Mucosa of gallbladder (tissue), 1 donor: ENCODE measurements at places on chromosomes 16 and 17.

- DNase-seq, result peak; percentile 58
Observed at GRCh38 chr16:50372611-50373344, 4.0 kb upstream of the BRD7 start.

GRCh38 chr16:1916640-1916990, 1.6 kb downstream of the HS3ST6 start:
- DNase-seq, result no peak

DNA sequence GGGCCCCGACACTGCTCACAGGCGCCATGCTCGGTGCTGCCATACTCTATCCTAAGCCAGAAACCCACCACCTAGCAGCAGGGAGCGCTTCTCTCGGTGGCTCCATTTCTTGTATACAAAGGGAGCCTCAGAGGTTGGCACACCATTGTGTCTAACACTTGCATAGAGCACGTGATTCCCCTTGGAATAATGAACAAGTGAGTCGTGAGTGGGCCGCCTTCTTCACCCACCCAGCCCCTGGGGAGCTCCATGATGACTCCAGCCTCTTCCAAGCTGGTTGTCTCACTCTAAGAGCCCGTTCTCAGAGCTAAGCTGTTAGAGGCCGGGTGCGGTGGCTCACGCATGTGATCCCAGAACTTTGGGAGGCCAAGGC, 82.3 kb upstream of the ZNF469 start:
- no peak for DNase-seq

GRCh38 chr17:1607971-1608320, 20.7 kb downstream of the SLC43A2 start:
- DNase-seq, result no peak

- no peak for DNase-seq
Observed at GRCh38 chr17:6548578-6549330, 7.6 kb downstream of the PITPNM3 start.

- no peak for DNase-seq
Observed at GRCh38 chr17:66945147-66945835, 19.2 kb upstream of the CACNG4 start.

GRCh38 chr17:50134206-50135110, 4.5 kb upstream of the SAMD14 start:
- DNase-seq, result no peak

- DNase-seq, result no peak
Observed at GRCh38 chr16:81060576-81061306, 16.3 kb downstream of the C16orf46 start.

- peak; percentile 49 for DNase-seq
Observed at GRCh38 chr16:11535494-11535893, 51.2 kb downstream of the LITAF start.

DNA sequence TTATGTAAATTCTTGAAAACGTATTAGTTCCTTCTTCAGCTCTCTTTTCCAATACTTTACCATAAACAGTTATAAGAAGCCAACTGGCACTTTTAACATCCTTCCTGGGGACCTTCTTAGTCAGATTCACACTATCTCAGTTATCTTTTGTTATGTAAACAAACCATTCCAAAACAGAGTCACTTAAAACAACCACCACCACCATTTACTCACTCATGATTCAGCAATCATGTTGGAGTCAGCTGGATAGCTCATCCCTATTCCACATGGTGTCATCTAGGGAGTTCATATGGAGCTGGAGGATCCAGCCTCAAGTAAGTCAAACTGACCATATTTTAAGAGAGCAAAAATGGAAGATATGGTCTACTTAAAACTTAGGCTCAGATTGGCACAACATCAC, 240.3 kb upstream of the IRX3 start:
- DNase-seq, result no peak

DNA sequence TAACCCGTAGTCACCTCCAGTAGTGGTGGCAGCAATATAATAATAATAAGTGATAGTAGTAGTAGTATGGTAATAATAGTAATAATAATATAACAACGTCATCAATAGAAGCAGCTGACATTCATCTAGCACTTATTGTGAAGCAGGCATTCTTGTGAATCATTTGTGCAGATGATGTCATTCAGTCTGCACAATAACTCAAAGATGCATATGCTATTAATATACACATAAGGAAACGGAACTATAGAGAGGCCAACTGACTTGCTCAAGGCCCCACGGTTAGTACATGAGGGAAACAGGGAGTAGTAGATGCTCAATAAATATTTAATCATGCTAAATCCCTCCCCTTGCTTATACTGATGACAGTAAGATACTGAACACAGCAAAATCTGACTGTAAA, 35.4 kb upstream of the GAN start:
- no peak for DNase-seq

DNA sequence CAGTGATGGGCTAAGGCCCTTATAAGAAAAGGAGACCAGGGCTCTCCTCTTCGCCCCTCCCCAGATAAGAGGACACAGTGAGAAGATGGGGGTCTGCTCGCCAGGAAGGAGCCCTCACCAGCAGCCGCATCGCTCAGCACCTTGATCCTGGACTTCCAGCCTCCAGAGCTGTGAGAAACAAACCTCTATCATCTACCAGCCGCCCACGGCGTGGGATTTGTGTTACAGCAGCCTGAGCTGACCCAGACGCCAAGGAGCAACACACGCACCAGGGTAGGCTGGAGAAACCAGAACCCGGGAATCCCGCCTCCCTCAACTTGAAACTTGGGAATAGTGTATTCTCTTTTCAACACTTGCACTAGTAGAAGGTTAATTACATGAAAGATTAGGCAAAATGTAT, 4.2 kb upstream of the ZG16B start:
- DNase-seq, result no peak

DNA sequence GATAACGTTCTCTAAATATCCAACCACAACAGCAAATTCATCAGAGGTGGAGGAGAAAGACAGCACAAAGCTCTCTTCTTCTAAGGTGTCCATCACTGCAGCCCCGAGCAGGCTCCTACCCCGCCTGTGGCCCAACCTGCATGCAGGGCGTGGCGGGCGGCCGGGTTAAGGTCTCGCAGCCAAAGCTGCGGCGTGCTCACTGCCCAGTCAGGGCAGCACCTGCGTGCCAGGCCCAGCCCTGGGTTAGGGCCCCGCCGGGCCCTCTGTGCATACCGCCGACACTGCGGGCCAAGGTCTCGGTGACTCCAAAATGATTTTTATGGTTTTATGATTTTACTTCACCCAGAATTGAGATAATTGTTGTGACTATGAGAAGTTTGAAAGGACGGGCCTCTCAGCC, 57.8 kb downstream of the FOXK2 start:
- DNase-seq, result no peak

DNA sequence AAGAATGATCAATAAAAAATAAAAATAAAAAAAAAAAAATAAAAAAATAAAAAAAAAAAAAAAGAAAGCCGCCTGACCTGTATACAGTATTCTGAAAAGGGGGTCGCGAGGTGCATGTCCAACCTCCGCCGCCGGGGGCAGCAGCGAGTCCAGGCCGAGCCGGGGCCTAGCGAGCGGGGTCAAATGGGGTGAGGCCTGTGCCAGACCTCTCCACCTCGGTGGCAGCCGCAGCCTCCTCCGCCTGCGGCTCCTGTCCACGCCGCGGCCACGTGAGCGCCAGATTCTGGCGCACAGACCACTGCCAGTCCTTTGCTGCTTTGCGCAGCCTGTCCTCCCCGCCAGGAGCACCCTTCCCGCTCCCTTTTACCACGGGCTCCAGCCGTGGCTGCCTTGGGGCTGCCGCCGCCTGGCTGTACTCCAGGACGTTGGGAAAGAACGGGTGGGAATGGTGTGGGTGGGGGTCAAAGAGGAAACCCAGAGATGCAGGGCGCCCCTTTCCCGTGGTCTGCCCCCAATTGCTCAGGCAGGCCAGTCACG, 2.4 kb upstream of the BCKDK start:
- DNase-seq, result peak; percentile 82

DNA sequence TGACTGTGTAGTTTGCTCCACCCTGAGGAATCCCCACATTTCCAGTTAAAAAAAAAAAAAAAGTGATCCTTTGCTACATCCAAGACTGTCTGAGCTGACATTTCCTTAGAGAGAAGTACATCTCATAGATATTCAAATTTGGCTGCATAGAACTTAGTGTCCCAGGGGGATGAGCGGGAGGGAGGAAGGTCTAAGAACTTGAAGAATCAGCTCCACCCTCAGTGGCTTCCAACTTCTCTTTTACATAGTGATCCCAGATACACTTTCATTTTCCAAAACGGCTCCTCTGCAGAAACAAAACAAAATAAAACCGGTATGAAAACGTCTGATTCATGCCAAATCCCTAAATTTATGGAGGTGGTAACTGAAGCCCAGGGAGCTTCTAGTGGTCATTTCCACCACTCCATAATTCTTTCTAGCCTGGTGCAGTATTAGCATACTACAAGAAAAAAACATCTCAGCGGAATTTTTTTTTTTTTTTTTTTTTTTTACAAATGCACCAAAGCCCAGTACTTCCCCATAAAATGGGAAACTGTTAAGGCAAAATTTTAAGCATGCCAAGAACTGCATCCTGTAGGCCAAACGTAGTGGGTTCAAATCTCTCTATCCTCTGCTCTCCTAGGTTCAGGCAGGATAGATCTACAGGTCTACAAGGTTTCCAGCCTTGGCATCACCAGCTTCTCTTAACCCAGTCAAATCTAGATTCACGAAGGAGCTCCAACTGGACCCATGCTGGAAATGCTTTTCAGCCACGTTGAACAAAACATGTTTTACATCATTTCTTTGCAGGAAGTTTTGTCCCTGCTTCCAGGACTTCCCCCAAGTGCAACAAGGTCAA, 29.3 kb downstream of the MAF start:
- DNase-seq, result no peak

- no peak for DNase-seq
Observed at GRCh38 chr16:67517661-67518423, 10.8 kb upstream of the RIPOR1 start.

DNA sequence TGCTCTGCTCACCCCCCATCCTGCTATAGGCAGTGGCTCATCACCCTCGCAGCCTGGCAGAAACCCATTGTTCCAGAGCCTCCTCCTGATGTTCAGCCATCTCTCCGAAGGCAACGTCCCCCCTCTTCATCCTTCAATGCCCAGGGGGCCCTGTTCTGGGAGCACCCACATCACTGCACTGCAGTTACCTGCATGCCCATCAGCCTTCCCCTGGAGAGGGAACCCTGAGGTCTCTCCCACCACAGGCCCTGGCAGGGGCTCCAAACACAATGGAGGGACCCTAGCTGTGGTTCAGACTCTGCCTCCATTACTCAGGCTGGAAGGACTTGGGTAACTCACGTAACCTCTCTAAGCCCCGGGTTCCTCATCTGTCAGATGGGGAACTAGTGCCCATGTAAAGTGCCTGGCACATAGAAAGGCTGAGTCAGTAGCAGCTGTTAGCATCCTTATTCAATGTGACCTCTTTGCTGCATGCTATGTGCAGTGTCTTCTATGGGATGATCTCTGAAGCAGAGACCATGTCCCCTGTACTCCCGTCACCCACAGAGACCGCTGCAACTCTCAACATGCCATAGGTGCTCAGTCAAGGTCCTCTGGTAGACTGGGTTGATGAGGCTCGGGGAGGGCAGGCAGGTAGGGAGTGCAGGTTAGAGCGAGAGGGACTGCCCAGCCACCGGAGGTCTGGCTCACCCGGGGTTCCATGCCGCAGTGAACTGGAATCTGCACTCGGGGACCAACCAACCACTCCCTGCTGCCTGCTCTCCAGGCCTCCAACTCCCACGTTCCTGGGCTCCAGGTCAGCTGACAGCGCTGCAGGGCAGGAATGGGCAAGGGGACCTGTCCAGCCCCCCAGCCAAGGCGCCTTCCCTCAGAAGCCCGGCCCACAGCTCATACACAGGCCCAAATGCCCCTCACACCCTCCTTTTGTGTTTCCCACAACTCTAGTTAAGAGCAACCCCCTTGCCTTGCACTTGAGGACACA, 233.2 kb downstream of the ZNF423 start:
- DNase-seq, result no peak

DNA sequence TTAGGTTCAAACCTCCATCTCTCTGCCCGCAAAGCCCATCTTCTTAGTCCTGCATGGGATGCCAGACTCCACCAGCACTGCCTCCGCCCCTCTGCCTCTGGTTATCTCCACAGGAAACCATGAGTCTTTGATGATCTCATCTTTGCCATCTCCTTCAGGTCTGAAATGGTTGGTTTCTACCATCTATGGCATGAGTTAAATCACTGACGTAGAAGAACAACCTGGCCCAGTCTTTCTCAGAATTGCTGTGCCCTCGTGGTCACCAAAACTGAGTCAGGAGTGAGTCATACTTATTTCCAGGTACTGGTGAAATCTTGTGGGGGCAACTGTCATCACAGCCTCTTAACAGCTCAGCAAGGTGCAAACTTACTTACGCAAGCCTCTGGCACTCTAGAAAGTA, 468.7 kb upstream of the C16orf82 start:
- no peak for DNase-seq

GRCh38 chr17:17140590-17140980, 65.5 kb downstream of the PLD6 start:
- DNase-seq, result no peak

DNA sequence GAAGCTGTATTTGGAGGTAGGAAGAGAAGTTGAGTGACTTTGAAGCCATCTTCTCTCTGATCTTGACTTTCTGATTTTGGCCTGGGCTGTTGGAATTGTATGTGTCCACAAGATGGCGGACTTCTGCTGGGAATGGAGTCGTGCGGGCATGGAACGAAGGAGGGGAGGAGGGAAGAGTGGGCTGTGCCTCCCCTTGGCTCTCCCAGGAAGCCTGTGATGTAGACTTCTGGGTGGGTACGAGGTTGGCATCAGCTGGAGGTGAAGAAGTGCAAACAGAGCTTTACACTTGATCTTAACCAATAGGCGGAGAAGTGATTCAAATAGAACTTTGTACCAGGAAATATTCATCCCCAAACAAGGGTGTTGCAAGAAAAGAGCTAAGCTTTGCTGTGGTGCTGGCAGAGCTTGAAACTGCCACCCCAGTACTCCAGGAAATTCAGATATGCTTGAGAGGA, 7.4 kb upstream of the TMEM220 start:
- DNase-seq, result peak; percentile 91

DNA sequence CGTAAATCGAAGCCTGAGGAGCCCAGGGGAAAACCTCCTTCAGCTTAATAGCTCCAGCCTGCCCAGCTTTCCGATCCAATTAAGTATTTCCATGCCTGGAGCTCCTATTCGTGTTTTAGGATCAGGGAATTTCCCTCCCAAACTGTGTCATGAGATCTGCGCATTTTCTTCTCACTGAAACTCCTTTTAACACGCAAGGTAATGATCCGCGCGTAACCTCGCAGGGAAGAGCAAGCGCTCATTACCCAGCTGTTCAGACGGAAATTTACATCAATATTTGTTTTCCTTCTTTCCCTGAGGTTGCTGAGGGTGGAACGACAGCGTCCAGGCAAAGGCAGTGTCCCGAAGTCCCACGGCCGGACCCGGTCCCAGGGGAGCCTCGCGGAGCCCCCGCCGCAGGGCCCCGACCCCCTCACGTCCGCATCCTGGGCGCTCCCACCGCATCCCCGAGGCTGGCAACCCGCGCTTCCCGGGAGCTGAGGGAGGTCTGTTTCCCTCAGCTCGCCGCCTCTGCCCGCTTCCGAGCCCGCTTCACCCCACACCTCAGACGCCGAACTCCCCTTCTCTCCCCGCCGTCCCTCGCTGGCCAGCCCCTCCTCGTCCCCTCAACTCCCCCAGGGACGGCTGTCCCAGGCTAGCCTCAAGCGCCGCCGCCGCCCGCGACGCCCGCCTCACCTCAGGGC, 415 bp downstream of the ABCA5 start:
- no peak for DNase-seq
